Liver (tissue), 10 donors: ENCODE measurements at places on chromosomes 7 and 10. TPM values are rescaled to one million over a fixed set of nuclear protein-coding genes. Genes with fewer than 3 reads are reported as not detected.

The GJC3 gene
- 0.09 TPM for total RNA-seq

The IGF2BP3 gene
- 28.4 TPM for total RNA-seq

The LBX1 gene
- not detected for total RNA-seq

The NXPH1 gene
- not detected for total RNA-seq

DNA sequence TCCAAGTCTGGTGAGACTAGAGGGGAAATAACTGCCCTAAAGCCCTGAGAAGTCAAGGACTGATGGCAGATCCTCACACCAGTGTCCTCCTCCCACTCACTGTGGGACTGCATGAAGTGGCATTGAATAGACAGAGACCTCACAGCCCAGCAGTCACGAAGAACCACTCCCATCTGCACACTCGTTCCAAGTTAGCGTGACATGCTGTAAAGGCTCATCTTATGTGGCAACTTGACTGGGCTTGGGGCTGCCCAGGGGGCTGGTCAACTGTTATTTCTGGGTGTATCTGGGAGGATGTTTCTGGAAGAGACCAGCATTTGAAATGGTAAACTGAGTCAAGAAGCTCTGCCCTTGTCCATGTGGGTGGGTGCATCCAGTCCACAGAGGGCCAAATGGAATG lies 104.7 kb downstream of the ADARB2 start:
- H3K27ac ChIP-seq = no peak overlapping the region
- DNase-seq = peak; percentile 26
- no peaks in the 10 kb centered on the region for H3K36me3 ChIP-seq
- H3K4me1 ChIP-seq = no peaks in the 10 kb centered on the region

- H3K27ac ChIP-seq = no peak overlapping the region
- peaks cover 4% of the 10 kb centered on the region for H3K4me1 ChIP-seq
- no peak overlapping the region for H3K4me3 ChIP-seq
- H3K36me3 ChIP-seq = no peaks in the 10 kb centered on the region
- no peaks in the 10 kb centered on the region for H3K27me3 ChIP-seq
- no peak for DNase-seq
Measured at GRCh38 chr10:51821045-51821444, 121.7 kb upstream of the CSTF2T start.

- DNase-seq = no peak
- H3K4me3 ChIP-seq = no peak overlapping the region
- no peaks in the 10 kb centered on the region for H3K27me3 ChIP-seq
- H3K4me1 ChIP-seq = no peaks in the 10 kb centered on the region
- H3K36me3 ChIP-seq = no peaks in the 10 kb centered on the region
- no peak overlapping the region for H3K27ac ChIP-seq
Measured at GRCh38 chr7:20193873-20194272, 23.3 kb downstream of the MACC1 start.

DNA sequence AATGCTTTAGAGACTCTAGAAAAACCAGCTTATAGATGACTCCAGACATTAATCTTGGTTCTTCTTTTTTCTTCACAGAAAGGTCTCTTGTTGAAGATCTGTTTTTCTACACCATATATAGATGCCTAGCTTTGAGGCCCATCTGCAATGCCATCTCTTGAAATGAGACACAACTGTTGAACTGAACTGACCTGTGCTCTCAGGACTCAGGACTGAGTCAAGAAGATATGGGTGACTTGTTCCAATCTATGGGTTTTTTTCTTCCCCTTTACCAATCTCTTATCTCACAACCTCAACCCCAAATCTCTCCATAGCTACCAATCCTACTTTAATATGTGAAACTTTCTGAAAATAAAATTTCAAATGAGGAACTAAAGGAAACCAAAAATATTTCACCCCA lies 194.7 kb downstream of the SNX13 start:
- no peak for DNase-seq
- no peaks in the 10 kb centered on the region for H3K4me1 ChIP-seq
- no peaks in the 10 kb centered on the region for H3K36me3 ChIP-seq
- no peak overlapping the region for H3K27ac ChIP-seq
- H3K27me3 ChIP-seq = no peaks in the 10 kb centered on the region

- H3K27ac ChIP-seq = no peak overlapping the region
- no peaks in the 10 kb centered on the region for H3K27me3 ChIP-seq
- no peak for DNase-seq
- peaks cover 20% of the 10 kb centered on the region for H3K4me1 ChIP-seq
- H3K4me3 ChIP-seq = no peak overlapping the region
Measured at GRCh38 chr10:75427951-75428350, 3.5 kb upstream of the LRMDA start.

DNA sequence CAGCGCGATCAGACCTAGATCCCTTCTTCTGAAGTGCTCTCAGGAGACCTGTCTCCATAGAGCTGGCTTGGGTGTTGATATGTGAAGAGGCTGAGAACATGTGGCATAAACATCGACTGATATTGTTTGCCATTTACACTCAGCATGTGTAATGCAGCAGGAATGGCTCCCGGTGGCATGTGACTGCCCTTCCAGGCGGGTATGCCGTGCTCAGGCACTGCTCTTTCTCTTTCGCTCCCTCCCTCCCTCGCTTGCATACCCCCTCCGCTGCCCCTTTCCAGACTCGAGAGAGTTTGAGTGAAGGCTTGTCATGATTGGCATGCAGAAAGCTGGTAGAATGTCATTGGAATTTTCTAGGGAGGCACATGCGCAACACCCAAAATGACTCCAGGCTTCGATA lies 107.3 kb upstream of the PDCD4 start:
- no peak overlapping the region for H3K27ac ChIP-seq
- DNase-seq = no peak
- no peak overlapping the region for H3K4me3 ChIP-seq
- no peaks in the 10 kb centered on the region for H3K27me3 ChIP-seq
- no peaks in the 10 kb centered on the region for H3K36me3 ChIP-seq
- H3K4me1 ChIP-seq = no peaks in the 10 kb centered on the region

GRCh38 chr7:139004321-139005090 lies 23.3 kb upstream of the KIAA1549 start:
- no peaks in the 10 kb centered on the region for H3K27me3 ChIP-seq
- no peak overlapping the region for H3K27ac ChIP-seq
- no peaks in the 10 kb centered on the region for H3K4me1 ChIP-seq
- H3K36me3 ChIP-seq = no peaks in the 10 kb centered on the region

GRCh38 chr7:117021986-117022385 lies 68.7 kb downstream of the ST7 start:
- no peak overlapping the region for H3K4me3 ChIP-seq
- no peaks in the 10 kb centered on the region for H3K27me3 ChIP-seq
- no peak for DNase-seq
- H3K4me1 ChIP-seq = no peaks in the 10 kb centered on the region

DNA sequence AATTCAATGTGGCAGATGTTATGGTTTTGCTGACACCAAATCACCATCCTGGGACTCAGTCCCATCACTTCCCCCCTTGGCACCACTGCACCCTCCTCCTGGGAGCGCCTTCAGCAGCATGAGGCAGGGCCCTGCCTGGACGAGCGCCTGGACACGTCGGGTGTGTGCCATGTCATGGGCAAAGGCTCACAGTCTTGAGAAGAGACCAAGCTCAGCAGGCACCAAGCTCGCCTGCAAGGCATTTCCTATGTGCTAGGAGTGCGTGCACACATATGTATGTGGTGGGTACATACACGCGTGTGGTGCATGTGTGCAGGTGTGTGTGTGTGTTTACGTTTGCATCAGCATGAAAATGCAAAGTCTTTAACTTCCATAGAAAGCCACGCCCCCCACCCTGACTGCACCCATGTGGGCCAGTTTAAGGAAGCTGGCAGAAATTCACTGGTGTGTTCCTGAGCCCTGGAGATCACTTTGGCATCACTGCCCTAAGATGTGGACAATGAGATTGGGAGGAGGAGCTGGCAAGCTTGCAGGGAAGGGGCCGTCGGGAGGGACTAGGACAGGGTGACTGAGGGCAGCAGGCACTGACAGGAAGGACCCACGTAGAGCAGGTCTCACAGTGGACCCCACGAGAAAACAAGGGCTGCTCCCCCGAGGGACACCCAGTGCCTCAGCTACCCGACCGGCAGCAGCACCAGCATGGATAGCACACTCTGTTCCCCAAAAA lies 169.9 kb upstream of the PPP2R2D start:
- H3K4me3 ChIP-seq = no peak overlapping the region
- peaks cover 5% of the 10 kb centered on the region for H3K4me1 ChIP-seq
- no peaks in the 10 kb centered on the region for H3K27me3 ChIP-seq
- DNase-seq = no peak

DNA sequence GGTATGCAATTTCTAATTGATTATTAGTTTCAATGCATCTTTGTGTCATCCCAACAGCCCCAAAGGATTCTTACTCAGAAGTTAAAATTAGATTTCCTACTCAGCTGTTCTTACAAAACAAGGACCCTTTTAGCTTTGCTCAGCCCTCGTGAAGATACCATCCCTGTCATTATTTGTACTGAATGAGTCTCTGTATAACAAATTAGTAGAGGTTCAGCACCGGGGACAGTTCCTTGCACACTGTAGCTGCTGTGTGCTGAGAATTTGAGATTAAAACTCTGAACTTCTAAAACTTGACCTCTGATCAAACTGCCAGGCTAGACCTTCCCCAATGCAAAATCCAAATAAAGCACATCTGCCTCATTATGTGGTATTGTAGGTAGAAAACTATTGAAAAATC lies 299.1 kb downstream of the LHFPL3 start:
- H3K4me3 ChIP-seq = no peak overlapping the region
- no peak overlapping the region for H3K27ac ChIP-seq
- H3K36me3 ChIP-seq = no peaks in the 10 kb centered on the region
- H3K27me3 ChIP-seq = no peaks in the 10 kb centered on the region
